Gastroesophageal sphincter (tissue), 4 donors: ENCODE measurements at places on chromosomes 16 and 17.

DNA sequence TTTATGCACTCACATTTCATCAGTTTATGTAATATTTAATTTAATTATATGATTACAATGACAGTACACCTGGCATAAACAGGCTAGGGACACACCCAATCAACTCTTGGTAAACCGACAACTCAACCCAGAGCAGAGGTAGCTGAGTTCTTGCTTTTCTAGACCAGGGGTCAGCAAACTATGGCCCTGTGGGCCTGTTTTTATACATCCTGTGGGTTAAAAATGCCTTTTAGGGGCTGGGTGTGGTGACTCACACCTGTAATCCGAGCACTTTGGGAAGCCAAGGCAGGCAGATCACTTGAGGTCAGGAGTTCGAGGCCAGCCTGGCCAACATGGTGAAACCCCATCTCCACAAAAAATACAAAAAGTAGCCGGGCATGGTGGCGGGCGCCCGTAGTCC lies 99.2 kb upstream of the TMEM97 start:
- ATAC-seq = no peak

- no peak for ATAC-seq
Observed at GRCh38 chr16:83923581-83924365, 24.9 kb downstream of the MLYCD start.

GRCh38 chr16:87325423-87325858 lies 8.2 kb upstream of the C16orf95 start:
- ATAC-seq = no peak

DNA sequence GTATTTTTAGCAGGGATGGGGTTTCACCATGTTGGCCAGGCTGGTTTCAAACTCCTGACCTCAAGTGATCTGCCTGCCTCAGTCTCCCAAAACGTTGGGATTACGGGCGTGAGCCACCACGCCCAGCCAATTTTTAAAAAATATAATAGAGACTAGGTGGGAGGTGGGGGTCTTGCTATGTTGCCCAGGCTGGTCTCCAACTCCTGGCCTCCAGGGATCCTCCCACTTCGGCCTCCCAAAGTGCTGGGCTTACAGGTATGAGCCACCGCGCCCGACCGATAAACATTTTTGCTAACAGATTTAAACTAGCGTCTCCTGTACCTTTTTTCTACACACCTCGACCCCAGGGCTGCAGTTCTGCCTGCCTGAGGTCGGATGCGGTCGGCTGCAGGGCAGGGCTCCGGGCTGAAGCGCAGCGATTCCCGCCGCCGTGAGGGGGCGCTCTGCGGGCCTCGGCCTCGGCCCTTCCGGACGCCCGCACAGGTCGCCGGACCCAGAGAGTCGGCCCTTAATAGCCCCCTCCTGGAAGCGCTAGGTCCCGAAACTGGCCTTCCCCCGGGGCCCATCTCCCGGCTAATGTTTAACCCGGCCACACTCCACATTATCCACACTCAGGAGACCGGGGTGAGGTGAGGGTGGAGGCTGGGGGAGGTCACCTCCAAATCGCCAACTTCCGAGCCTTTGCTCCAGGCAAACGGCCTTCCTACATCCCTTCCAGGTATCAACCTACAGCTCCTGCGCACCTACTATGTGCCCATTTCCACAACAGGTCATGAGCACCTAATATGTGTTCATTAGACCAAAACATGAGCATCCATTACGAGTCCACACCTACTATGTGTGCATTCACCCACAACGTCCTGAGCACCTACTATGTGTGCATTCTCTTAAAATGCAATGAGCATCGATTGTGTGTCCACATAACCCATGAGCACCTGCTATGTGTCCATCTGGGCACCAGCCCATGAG lies 2.0 kb upstream of the GLIS2 start:
- ATAC-seq = no peak

- no peak for ATAC-seq
Observed at GRCh38 chr17:66638707-66639479, 196.0 kb upstream of the CACNG5 start.

DNA sequence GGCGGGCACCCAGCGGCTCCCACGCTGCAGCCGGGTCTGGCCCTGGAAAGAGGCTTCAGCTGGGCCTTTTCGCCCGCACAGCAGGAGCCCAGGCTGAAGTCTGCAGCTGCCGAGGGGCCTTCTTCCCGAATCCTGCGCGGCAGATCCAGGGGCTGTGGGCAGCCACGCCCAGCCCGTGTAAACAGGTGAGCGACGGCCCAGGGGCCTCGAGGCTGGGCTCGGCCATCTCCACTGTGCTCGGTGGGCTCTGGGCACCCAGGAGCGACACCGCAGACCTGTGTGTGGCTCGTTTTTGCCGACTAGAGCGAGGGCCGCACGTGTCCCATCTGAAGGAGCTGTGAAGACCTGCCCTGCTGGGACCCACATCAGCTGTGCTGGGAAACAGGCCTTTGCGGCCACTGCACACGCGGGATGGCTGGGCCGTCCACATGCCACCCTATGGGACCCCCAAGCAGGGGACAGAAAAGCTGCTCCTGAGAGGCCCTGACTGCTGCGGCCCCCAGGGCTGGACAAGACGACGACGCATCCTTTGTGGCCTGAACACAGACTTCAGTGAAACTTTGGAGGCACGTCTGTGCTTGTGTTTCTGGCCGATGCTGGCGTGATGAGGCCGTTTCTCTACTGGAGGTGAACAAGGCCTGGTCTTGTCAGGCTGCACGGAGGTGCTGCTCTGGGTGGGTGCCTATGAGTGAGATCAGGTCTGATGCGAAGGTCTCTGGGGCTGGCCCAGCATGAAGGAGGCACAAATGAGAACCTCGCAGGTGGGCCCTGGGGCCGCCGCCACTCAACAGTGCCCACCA lies 5.2 kb upstream of the APRT start:
- ATAC-seq = no peak

DNA sequence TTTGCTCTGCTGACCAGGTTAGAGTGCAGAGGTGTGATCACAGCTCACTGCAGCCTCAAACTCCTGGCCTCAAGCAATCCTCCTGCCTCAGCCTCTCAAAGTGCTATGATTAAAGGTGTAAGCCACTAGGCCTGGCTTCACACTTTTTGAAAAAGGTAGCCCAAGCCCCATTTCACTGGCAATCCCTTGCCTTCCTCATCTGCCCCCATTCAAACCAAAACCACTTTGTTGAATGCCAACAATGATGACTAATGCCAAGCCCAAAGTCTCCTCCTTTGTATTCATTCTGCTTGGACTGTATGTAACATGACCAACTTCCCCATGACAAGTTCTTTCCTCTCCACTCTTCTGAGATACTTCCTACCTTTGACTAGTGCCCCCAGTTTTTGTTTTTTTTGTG lies 33.1 kb downstream of the N4BP1 start:
- no peak for ATAC-seq

- ATAC-seq = no peak
Observed at GRCh38 chr16:81174644-81175324, 63.7 kb upstream of the BCO1 start.

GRCh38 chr16:30875871-30876801 lies 17.7 kb downstream of the BCL7C start:
- ATAC-seq = no peak

DNA sequence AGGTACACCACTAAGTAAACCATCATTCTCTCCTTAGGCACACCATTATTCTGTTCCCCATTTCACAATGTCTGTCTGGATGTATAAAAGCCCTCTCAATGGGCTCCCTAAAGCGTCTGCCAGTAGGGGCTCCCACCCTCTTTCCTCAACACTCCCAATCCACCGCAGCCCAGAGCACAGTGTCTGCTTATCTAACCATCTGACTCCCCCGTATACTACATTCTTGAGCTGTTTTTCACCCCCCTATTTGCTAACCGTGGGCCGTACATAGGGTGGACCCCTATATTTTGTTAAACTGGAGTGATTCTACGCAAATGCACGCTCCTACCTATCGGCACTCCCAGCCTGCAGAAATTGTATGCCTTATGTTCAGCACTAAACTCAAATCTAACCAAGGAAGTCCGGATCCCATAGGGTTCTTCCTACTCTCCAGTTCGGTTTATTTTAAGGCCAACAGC lies 685 bp upstream of the PSMD3 start:
- peak; percentile 22 for ATAC-seq

GRCh38 chr17:7988750-7989178 lies 13.7 kb upstream of the GUCY2D start:
- ATAC-seq = peak; percentile 60

DNA sequence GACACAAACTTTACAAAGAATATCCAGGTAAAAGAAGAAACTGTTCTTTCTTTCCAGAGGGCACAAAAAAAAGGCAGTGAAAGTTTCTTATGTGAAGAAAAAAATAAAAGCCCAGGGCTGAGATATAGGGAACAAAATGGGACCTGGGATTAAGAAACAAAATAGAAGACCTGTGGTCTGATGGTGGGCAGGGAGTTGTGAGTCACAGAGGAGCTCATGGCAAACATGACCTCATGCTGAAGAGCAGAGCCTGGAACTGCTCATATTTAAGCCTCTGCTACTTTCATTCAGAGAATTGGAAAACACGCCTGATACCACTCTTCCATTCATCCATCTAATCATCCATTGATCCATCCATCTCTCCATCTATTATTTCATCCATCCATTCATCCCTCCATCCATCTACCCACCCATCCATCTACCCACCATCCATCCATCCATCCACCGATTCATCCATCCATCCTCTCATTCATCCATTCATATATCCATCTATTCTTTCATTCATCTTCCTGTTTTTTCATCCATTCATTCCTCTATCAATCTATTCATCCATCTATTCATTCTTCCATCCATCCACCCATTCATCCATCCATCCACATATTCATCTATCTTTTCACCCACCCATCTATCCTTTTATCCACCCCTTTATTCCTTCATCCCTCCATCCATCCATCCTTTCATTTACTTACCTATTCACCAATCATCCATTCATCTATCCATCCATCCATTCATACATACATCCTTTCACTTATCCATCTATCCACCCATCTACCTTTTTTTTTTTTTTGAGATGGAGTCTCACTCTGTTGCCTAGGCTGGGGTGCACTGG lies 30.0 kb downstream of the WFDC1 start:
- ATAC-seq = no peak

DNA sequence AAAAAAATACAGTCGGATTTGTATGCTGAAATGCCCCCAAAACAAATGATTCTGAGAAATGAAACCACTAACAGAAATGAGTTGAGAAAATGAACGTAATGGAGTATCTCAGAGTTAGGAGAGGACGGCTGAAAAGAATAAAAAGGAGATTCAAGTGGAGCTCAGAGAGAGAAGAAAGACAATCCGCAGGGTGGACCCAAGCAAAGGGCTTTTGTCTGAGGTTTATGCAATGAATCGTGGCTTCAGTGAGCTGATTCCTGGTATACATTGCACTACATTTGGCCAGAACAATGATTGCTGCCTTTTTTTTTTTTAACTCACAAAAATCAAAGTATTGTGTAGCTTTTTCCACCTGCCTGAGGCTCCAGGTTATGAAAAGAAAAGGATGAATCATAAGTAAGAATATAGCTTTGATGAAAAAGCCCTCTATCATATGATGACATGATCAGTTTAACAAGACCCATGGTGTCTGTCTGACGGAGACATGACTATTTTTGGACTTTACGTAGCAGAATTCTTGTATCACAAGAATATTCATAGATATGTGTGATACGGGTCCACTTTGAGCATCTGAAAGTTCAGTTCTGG lies 4.4 kb upstream of the MED9 start:
- ATAC-seq = no peak

GRCh38 chr17:35460354-35460851 lies 11.8 kb upstream of the SLFN13 start:
- peak; percentile 55 for ATAC-seq

DNA sequence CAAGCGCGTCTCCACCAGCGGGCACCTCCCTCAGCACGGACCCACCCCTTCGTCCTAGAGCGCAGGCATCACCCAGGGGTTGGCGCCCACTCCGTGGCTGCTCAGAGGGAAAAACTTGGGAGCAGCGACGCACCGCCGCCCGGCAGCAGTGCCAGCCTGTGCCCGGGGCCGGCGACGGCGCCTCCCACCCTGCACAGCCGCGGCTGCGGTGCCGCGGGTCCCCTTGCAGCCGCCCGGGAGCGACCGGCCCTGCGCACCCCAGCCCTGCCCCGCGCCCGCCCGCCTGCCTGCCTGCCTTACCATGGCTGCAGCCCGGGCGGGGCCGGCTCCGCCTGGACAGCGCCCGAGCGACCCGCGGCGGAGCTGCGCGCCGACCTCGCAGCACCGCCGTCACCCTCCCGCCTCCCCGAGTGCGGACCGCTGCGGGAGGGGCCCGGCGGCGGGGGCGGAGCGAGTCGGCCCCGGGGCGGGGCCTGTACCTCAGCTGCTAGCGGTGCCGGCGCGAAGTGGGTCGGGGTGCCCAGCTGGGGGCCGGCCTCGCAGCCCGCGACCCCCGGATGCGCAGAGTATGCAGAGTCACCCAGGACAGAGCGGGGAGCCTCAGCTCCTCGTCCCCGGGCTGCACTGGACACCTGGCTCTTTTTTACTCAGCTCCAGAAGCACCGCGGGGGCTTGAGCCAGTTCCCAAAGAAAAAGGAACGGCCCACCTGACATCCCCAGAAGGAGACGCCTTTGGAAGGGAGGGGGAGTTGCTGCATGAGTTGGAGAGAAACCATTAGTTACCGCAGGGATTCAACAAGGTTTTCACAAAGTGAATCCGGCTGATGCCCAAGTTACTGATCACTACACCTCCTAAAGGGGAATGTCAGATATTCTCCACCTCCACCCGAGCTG lies 17.5 kb upstream of the MTMR4 start:
- peak; percentile 92 for ATAC-seq

DNA sequence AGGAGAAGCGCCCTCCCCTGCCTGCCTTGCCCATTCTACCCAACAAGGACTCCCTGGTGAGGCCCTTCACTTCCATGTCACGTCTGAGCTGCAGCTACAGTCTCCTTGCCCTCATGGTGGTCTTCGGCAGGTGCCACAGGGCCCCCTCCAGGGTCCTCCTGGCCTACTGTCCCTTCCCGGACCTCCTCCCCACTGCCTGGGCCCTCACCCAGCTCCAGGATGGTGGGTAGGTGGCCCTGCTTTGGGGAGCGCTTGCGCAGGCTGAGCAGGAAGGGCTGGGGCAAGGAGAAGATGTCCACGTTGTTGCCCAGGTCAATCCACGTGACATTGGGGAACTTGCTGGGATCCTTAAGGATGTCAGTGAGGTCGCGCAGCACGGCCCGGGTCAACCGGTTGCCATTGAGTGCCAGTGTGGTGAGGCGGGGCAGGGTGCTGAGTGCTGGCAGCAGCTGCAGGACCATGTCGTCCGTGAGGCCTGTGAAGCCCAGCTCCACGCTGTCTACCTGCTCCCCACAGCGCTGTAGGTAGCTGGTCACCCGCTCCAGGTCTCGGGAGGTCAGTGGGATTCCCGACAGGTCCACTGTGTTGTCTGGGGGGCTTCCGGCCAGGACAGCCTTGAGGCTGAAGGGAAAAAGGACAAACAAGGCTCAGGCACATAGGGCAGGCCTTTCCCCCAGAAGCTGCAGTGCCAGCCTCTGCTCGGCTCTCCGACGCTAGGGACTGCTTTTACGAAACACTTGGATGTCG lies 28.3 kb downstream of the TRPV2 start:
- no peak for ATAC-seq

DNA sequence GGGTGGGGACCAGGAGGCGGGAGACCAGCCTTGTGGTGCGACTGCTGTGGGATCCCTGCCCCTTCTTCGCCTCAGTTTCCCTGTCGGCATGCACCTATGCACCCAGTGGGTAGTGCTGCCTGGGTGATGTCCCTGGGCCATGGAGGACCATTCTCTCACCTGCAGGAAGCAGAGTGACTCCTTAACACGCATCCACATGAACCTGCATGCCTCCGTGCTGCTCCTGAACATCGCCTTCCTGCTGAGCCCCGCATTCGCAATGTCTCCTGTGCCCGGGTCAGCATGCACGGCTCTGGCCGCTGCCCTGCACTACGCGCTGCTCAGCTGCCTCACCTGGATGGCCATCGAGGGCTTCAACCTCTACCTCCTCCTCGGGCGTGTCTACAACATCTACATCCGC lies 25.2 kb downstream of the ADGRG5 start:
- no peak for ATAC-seq

- no peak for ATAC-seq
Observed at GRCh38 chr16:77617996-77618395, 104.3 kb upstream of the NUDT7 start.
